Right atrium auricular region (tissue), 2 donors: ENCODE measurements at places on chromosomes 7 and 10.

DNA sequence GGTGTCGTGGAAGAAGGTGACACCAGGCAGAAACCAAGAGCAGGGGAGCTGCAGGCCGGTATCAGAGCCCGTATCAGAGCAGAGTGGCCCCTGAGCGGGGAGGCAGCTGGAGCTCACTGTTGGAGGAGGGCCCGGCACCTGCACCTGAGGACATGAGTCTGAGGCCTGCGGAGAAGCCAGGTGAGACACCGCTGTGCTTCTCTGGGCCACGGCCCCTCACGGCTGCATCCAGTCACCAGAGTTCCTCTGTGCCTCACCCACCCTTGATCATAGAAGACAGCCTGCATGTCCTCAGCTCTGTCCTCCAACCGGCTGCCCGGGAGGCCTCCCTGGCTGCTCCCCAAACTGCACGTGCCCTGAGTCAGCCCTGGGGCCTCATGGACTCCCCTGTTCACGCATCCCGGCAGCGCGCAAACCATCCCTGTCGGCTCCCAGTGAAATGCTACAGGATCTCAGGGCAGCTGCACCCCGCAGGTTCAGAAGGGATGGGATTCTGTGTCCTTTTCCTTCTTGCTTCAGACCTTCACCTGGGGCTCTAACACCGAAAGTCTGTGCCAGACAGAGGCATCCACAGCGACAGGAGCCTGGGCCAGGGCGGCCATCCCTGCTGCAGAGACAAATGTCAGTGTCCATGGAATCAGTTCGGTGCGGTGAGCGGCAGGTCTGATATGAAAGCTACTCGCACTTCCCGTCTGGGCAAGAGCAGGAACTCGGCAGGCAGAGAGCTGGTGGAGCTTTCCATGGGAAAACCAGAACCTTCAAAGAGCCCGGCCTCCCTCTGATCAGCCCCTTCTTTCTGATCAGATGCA, 111.9 kb upstream of the FAM20C start:
- DNase-seq: no peak

DNA sequence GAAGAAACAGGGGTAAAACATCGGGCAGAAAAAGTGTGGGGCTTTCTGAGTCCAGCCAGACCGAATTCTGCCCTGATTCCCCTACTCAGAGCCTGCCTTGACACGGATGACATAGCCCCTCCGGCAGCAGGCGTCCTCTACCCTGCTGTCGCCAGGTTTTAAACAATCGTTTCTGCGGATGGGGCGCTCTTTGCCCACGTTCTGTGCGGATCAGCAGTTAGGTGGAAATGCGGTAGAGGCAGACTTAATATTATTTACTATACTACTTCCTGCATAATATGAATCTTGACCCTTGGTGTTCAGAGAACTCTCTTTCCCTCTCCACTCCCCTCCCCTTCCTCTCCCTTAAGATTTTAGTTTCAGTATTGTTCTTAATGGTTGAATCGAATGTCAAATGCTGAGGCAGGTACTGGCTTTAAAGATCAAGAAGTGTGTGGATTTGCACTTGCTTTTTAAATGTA, 2.4 kb downstream of the GATA3 start:
- no peak for DNase-seq

- DNase-seq: no peak
Measured at GRCh38 chr7:12963435-12963834, 276.0 kb downstream of the ARL4A start.

GRCh38 chr10:132346806-132347205, 14.8 kb downstream of the LRRC27 start:
- DNase-seq: no peak

DNA sequence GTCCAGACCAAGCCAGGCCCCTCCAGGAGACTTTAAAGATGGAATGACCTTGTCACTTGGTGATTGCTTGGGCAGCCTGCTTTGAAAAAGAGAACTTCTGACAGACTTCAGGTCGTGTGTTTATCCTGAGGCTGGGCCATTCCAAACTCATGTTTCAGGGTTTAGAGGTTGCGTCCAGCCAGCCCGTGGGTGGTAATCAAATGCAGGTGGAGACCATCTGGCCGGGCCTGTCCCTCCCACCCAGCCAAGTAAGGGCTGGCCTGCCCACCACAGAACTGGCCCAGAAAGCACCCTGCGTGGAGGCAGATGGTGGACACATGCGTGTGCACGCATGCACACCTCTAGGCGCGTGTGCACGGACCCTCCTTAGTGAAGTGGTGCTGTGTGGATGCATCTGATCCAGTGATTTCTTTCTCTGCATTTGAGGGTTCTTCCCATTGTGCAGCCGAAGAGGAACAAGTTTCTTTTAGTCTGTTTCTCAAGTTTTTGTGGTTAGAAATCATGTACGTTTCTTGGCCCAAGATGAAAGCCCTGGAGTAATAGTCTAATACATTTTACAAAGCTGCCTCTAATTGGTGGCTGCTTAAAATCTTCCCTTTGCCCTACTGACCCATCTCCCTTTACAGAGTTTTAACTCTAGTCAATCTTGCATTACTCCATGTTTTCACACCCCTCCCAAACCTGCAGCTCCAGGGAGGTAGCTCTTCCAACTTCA, 43.0 kb downstream of the SUFU start:
- DNase-seq: no peak

GRCh38 chr10:109889867-109890266, 33.4 kb downstream of the XPNPEP1 start:
- peak; percentile 58 for DNase-seq

DNA sequence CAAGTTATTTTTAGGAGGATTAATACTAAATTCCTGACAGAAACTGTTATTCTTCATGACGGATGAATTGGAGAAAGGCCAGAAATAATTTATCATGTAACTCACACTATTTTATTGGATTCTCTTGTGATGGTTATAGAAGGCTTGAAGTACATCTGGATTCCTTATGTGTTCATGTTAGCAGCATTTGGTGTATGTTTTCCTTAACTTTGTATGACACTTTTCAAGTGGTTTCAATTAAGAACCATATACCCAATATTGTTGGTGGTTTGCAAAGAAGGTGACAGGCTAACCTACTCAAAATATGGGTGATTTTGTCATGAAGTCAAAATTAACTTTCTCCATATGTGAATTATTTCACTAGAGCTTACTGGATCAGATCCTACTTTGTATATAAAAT, 532.2 kb upstream of the CNTNAP2 start:
- DNase-seq: no peak

DNA sequence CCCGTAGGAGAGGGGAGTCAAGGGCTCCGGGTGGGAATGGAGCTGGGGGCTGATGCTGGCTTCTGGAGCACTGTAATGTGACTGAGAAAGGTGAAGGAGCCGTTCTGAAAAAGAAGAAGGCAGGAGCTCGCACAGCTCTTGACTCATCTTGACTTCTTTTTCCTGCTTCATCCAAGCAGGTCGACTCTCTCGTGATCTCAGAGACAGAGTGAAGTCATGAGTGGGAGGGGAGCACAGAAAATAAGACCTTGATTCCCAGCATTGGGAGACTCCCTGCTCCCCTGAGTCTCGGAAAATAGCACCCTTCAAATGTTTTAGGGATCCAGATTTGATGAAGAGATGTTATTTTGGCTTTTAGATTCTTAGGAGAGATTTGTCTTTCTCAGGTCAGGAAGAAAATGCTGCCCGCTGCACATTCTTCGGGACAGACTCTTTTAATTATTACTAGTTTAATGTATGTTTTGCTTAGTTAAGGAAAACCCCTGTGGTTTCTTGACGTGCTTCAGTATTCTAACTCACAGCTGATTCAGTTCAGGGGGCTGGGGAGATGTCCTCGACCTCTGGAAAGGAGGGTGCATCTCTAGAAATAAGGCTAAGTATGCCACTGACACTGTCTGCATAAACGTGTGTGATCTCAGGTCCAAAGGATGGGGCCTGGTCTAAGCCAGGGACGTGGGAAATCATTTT, 34.1 kb downstream of the EGFR start:
- no peak for DNase-seq

DNA sequence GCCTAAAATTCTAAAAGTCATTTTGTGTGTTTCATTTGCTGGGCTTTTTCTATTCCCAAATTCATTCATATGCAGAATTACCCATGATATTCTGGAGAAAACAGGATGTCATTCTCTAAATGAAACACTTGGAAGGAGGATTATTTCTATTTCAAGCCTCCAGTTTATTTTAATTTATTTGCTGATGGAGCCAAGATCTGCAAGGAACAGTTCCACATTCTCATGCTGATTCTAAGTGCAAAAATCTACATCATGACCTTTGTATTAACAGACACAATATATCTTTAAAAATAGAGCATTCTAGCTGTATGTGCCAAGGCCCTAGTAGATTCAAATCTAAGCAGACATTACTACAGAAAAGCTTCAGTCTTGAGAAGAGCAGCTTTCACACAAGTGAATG, 51.3 kb upstream of the KCND2 start:
- no peak for DNase-seq

- no peak for DNase-seq
Measured at GRCh38 chr7:44191171-44191570, 1.9 kb upstream of the GCK start.

DNA sequence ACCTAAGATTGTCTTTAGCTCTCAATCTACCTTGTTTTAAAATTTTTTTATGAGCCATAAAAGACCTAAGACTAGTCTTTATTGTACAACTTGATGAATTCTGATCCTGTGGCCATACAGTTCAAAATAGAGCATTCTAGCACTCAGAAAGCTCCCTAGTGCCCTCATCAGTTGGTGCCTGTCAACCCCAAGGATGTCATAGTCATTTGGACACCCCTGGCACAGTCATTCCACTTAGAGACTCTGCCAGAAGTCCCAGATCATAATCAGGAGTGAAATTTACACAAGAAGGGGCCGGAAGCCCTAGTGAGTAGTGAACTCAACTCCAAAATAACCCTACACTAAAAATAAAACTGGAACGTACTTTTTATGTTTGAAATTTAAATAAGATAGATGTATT, 80.0 kb upstream of the INSIG1 start:
- no peak for DNase-seq

DNA sequence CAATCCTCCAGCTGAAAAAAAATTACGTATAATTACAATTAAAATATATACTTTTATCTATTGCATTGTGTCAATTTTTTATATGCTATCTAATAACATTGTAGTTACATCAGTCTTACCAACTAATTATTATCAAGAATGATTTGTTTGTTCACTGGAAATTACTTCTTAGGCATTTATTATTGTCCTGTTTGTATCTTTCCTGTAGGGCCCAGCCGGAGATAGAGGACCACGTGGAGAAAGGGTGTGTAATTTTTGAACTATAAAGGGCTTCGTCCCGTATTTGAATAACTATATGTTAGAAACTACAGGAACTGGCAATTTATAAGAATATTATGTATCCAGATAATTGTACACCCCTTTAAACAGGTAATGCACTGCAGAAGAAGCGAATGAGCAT, 4.1 kb downstream of the COL1A2 start:
- DNase-seq: no peak

DNA sequence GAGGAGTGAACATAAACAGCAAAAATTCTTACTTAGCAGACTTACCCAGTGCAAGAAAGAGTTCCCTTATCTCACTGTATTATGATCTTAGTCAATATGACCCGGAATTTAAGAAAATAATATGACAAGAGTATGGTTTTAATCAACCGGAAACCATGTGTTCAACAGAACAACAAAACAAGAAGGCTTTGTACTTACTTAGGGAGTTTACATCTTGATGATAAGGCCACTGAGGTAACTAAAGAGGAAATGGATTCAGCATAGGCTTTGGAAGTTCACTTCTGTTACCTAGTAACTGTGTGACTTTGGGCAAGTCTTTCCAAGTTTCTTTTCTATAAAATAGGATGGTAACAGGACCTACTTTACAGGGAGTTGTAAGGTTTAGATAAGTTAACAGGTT, 7.4 kb upstream of the FAS start:
- DNase-seq: no peak

DNA sequence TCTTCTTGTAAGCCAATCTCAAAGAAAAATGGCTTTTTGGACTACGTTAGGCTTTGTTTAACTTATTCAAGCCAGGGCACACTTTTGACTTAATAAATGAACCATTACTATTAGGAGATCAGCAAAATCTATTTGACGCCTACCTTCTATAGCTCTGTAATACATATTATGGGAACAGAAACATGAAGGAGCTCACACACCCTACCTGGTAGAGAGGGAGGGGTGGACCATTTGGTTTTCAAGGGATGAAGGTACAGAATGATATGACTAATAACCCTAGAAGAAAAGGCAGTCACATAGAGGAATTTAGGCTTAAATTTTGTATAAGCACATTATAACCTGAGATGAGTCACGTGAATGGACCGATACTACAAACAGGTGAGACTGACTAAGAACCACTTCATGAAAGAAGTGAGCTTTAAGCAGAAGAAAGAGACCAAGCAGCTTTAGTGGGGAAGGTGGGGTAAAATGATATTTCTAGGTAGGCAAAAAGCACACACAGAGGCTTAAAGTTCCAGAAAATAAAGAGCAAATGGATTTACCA, 106.8 kb upstream of the CTTNBP2 start:
- DNase-seq: no peak

- DNase-seq: no peak
Measured at GRCh38 chr10:25797888-25798429, 136.1 kb upstream of the MYO3A start.

GRCh38 chr7:79406371-79406770, 47.1 kb downstream of the MAGI2 start:
- DNase-seq: no peak

DNA sequence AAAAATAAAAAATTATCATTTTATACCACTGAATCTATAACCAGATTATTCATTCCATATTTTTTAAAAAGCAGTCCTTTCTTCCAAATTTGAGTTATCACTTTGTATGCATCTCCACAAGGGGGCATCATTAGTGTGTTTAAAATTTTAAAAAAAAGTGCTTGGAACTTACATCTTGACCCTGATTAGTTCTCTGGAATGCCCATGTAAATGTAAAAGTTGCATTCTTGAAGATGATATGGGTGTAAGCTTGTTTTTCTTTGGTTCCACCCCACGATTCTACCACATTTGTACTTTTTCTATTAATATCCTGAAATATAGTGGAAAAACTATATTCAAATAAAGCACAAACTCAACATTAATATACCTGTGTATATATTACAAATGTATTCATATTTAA, 144.9 kb downstream of the ELAPOR2 start:
- DNase-seq: no peak

- no peak for DNase-seq
Measured at GRCh38 chr7:104826135-104826534, 187.9 kb upstream of the KMT2E start.

GRCh38 chr10:16750461-16750860, 66.8 kb downstream of the RSU1 start:
- no peak for DNase-seq

GRCh38 chr7:12923971-12924370, 236.5 kb downstream of the ARL4A start:
- DNase-seq: no peak
